Stimulated activated CD8-positive, alpha-beta memory T cell treated with anti-CD3 and anti-CD28 coated beads, Interleukin-2, amount 100 ng/mL, for 48 hours (primary cell): ENCODE measurements at places on chromosomes 5 and 9.

- DNase-seq: no peak
These were observed 9.8 kb upstream of the CPEB4 start for GRCh38 chr5:173878224-173878967.

- DNase-seq: no peak
These were observed 4.1 kb downstream of the LHX2 start for GRCh38 chr9:124015661-124016131.

DNA sequence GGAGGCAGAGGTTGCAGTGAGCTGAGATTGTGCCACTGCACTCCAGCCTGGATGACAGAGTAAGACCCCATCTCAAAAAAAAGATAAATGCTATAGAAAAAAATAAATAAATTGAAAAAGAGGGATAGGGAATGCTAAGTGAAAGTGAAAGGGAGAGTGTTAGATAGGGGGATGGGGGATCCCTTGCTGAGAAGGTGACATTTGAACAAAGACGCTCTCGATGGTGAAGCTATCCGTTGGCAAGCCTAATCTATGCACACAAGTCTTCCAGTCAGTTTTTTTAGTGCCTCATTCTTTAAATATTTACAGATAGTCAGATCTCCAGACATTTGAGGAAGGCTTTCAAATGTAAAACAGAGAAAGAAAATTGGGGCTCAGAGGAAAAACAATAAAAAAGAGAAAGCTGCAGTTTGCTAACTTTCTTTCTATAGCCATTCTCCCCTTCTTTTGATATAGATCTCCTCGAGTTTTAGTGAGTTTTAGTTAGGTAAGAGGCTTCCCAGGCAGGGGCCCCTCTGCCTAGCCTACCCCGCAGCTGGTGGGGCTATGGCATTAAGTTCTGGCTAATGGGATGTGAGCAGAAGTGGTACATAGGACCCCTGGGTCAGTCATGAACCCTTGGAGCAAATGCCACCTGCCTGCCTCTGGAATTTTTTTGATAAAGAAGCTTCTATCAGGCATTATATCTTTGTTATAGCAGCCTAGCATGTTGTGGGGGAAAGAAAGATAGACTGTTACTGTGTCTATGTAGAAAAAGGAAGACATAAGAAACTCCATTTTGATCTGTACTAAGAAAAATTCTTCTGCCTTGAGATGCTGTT, 12.0 kb downstream of the GLRX start:
- DNase-seq: no peak

DNA sequence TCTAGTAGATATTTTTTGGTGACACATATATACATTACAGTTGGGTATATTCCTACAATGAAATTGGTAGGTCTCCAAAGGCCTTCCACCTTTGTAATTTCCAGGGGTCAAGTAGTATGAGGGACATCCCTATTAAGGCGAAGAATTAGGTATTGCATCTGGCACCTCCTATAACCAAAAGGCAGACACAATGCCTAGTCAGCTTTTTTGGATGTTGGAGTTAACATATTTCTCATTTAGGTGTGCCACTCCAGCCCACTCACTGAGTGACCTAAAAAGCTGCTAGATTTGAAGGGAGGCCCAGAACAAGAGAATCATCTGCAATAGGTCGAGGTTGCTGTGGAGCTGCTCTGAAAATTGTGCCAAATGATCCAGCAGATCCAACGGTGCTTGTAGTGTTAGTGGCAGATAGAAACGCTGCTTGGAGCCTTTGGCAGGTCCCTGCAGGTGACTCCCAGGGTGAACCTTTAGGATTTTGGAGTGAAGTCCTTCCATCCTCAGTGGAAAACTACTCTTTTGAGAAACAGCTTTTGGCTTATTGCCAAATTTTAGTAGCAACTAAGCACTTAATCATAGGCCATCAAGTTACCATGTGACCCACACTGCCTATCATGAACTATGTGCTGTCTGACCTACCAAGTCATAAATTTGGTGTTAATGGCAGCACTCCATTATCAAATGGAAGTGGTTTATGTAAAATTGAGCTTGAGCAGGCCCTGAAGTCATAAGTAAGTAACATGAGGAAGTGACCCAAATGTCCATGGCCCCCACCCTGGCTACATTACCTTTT, 15.7 kb upstream of the FNIP1 start:
- no peak for DNase-seq

DNA sequence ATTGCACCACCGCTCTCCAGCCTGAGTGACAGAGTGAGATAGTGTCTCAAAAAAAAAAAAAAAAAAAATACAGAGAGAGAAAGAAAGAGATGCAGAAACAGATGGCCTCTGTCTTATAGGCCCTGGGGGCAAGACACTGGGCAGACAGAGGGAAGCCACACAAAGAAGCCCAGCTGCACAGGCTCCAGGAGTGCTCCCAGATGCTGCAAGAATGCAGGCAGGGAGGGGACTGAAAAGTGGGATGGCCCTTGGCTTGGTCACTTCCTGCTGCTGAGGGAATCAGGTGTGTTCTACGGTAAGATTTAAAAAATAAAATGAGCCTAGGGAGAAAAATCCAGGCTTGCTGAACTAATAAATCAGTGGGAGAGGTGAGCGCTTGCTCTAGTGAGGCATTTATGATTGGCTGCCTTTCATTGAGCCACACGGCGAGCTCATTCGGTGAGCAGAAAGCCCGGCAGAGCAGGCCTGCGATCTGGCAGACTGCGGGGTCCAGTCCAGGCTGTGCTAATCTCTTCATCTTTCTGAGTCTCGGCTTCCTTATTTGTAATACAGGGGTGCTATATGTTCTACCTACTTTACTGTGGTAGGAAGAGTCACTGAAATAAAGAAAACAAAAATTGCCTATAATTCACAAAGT, 80.6 kb downstream of the RAD23B start:
- no peak for DNase-seq

- DNase-seq: no peak
These were observed 32.5 kb downstream of the IDNK start for GRCh38 chr9:83655433-83655832.

GRCh38 chr5:160366230-160366629, 4.2 kb downstream of the C1QTNF2 start:
- DNase-seq: no peak

- no peak for DNase-seq
These were observed 85.0 kb downstream of the FSTL4 start for GRCh38 chr5:133527311-133527710.

- DNase-seq: no peak
These were observed 29.6 kb downstream of the NDUFA8 start for GRCh38 chr9:122129969-122130368.

- no peak for DNase-seq
These were observed 855 bp upstream of the ARHGAP26 start for GRCh38 chr5:142769251-142769792.

DNA sequence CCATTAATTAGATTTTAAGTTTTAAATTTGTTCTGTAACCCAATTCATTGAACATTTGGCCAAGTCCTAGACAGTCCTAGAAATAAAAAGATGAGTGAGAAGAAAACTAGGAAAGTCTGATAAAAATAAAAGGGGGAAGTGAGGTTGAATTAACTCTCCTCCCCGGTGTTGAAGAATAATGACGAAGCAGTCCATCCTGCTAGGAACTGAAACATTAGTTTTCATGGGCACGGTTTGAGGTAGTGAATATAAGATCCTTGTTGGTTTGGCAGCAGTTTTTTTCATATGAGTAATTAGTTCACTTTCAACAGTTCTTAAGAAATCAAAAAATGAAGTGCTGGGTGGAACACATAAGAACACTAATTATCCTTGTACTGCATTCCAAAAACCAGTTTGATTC, 103.1 kb downstream of the MTREX start:
- no peak for DNase-seq

DNA sequence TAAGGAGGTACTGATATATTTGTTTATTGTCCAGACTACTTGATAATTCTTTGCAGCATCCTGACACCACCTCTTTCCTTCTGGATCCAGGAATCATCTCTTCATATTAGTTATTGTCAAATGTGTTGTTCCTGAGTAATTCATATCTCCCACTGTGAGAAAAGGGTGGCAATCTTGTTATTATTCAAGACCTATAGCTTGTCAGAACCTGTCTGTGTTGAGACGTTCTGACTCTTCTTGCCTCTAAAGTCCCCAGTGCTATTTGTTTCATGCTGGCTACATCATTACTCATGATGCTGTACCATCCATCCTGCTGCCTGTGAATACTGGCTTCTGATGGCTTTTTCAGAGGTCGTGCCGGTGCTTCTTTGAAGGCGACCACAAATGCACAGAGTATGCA, 68.7 kb upstream of the TAF11L2 start:
- no peak for DNase-seq

- no peak for DNase-seq
These were observed 18.9 kb downstream of the KIF24 start for GRCh38 chr9:34310215-34310614.
